ENCODE measurements at places on chromosomes 3 and 15.

DNA sequence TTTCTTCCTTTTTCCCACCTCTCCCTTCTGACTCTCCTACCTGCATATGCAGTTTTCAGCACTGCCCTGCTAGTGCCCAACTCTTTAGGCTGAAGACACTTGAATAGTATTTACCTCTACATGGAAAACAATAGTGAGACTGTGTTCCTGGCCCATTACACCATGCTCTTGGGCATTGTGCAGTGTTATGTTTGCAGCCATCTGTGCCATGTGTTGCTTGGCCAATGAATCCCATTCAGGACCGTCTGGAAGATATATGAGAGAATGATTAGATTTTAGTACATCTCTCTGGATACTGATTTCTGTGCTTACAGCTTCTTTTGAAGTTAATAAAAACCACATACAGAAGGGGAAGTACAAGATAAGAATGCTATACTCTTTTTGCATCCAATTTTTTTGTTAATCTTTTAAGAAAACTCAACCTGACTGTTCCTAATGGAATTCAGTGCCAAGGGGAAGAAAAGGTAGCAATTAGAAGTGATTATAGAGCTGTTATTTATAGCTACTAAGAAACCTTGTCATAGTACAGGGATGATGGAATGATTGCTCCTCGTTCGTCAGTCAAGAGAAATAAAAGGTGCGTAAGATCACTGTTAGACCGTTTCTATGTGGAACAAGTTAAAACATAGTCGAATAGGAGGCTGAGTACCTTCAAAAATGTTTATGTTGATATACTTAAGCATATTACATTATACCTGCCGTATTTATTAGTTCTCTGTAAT is 58.9 kb downstream of the TMEM41A start:
- DNase-seq, result no peak

GRCh38 chr15:90979582-90979981 is 14.8 kb downstream of the PRC1 start:
- DNase-seq, result no peak

DNA sequence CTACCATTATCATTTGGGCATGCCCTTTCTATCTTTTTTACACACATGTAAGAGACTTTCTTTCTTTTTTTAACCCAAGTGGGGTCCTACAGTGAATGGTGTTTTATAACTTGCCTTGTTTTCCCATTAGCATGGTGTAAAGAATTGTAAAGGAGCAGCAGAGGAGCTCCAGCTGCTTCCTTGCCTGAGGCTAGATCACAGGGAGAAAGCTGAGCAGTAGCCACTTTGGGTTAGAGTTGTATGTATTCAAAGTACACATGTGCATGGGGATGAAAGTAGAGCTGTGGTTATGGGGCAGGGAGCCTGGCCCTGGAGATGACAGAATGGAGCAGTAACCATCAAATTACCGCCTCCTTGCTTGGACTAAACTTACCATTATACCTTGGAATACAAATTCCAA is 231.1 kb upstream of the PDZRN3 start:
- DNase-seq, result no peak

DNA sequence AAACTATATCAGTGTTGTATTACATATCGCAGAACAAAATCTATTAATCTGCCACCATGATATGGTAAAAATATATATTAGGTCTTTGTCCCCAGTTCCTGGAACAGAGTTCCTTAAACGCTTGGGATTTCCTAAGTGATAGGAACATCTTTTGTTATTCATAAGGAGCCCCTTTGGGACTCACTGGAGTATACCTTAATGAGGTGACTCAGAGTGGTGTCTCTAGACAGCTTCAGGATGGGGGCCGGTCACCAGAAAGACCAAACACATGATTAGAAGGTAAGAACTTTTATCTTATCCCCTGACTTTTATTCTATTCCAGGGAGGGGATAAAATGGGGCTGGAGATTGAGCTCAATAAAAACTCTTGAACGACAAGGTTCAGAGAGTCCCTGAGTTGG is 12.3 kb upstream of the CHCHD6 start:
- DNase-seq, result no peak

GRCh38 chr15:39580485-39581241 is at the start of gene THBS1:
TSS of gene THBS1 (plus strand) at chr15:39581079. CDS start at chr15:39581858, 779 bp downstream.
- DNase-seq, result peak; percentile 90

DNA sequence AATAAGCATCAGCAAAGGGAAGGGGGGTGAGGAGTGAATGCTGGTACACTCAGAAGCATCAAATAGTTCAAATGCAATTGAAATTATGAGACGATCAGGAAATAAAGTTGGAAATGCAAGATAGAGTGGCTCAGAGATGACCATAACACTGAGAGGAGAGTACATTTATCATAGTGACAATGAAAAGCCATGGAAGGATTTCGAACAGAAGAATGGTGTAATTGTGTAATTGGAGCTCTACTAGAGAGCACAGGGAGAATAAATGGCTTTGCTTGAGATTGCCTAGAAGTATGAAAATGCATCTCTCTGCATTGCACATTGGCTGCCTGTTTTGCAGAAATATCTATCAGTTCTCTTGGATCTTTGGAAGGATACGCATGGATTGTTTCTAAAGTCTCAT is 163.3 kb downstream of the TP63 start:
- no peak for DNase-seq

DNA sequence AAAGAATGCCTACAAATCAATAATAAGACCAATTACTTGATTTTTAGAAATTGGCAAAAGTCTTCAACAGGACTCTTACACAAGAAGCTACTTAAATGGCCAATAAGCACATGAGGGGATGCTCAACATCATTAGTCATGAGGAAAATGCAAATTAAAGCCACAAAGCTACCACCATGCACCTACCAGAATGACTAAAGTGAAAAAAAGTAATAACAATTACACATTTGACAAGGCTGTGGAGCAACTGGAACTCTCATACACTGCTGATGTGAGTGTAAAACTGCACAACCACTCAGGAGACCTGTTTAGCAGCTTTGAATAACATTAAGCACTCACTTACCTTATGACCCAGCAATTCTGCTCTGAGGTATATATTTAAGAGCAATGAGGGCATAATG is 68.4 kb downstream of the PPCDC start:
- DNase-seq, result no peak

DNA sequence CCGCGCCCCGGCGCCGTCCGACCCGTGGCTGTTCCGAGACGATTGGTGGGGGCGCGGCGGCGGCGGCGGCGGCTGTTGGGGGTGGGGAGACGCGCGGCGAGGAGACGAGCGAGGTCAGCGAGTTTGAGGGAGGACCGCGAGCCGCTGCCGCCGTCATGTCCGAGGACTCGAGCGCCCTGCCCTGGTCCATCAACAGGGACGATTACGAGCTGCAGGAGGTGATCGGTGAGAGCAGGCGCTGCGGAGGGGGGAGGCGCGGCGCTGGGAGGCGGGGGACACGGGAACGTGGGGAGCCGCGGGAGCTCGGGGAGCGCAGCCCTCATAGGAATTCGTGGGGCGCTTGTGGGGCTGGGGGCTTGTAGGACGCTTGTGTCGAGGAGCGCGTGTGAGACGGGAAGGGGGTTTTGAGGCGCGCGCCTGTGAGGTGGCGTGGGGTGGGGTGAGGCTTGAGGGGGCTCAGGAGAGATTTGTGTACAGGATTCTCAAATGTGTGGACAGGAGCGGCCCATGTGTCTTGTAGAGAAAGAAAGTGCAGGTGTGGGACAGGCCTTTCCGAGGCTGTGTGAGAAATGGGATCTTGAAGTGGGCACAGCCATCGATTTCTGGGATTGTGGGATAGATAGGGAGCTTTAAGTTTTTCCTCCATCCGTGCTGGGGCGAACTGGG is 518 bp downstream of the OXSR1 start:
- no peak for DNase-seq
